ENCODE measurements at places on chromosomes 6 and 20.

DNA sequence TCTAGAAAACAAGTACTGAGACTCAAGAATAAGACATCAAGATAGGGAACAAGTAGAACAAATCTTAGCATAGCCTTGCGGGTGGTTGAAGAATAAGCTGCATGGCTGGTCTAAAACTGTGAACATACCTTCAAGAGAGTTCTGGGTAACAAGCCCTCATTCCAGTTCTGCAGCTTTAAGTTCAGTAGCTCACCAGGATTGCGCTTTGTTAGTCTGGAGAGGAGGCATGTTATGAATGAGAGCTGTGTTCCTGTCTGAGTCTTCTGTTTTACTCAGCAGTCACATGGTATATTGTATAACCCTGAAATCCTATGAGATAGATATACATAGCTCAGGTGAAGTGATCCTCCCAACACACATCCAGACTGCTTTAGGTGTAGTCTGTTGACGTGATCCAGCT is 406.6 kb upstream of the IRAK1BP1 start:
- no peak for DNase-seq

GRCh38 chr6:18126121-18126520 is 3.6 kb upstream of the NHLRC1 start:
- DNase-seq, result no peak

- peak; percentile 35 for DNase-seq
These were observed 258.7 kb downstream of the LRFN2 start for GRCh38 chr6:40328386-40328985.

DNA sequence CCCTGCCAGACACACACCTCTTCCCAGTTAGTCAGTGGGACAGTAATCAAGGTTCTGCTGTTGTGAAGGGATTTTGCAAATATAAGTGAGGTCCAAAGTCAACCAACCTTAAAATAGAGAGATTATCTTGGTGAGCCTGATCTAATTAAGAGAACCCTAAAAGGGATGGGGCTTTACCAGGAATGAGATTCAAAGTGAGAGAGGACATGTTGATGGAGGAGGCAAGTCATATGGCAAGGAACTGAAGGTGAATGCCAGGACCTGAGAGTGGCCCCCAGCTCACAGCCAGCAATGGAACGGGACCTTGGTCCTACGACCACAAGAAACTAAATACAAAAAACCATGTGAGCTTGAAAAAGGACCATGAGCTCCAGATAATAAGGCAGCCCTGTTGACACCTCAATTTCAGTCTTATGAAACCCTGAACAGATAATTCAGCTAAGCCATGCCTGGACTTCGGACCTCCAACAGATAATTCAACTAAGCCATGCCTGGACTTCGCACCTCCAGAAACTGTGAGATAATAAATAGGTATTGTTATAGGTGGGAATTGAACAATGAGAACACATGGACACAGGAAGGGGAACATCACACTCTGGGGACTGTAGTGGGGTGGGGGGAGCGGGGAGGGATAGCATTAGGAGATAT is 253.4 kb downstream of the GMPR start:
- DNase-seq, result no peak

GRCh38 chr6:80720824-80721223 is 614.4 kb downstream of the BCKDHB start:
- no peak for DNase-seq

- DNase-seq, result no peak
These were observed 72.1 kb downstream of the TRAM2 start for GRCh38 chr6:52504782-52505136.

- no peak for DNase-seq
These were observed 27.8 kb downstream of the CLIC5 start for GRCh38 chr6:45987856-45988255.

- DNase-seq, result no peak
These were observed 103.8 kb downstream of the DST start for GRCh38 chr6:56538851-56539250.

GRCh38 chr6:22784601-22785410 is 215.4 kb downstream of the HDGFL1 start:
- DNase-seq, result no peak

DNA sequence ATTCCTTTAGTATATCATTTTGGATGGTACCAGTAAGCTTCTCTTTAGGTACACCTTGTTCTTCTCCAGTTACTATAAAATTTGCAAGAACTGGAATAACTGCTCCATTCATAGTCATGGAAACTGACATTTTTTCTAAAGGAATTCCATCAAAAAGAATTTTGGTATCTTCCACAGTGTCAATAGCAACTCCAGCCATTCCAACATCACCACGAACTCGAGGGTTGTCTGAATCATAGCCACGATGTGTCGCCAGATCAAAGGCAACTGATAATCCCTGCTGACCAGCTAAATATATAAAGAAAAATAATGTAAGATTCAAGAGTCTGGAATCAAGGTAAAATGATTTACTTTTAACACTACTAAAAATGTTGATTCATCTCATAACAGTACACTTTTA is 5.3 kb downstream of the MMUT start:
- no peak for DNase-seq

- DNase-seq, result no peak
These were observed 1.7 kb downstream of the BNIP5 start for GRCh38 chr6:36334832-36335459.

DNA sequence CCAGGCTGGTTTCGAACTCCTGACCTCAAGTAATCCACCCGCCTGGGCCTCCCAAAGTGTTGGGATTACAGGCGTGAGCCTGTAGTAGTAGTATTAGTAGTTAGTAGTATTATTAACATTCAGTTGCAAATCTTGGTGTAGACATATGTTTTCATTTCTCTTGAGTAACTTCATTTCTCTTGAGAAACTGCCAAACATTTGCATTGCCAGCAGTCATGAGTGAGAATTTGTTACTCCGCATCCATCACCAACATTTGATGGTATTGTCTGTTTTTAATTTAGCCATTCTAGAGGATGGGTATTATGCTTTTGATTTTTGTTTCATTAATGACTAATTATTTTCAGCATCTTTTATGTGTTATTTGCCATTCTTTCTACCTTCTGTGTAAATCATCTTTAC is 1.5 kb upstream of the ERVFRD-1 start:
- no peak for DNase-seq

- no peak for DNase-seq
These were observed 69.0 kb upstream of the TENT5A start for GRCh38 chr6:81821449-81821848.

DNA sequence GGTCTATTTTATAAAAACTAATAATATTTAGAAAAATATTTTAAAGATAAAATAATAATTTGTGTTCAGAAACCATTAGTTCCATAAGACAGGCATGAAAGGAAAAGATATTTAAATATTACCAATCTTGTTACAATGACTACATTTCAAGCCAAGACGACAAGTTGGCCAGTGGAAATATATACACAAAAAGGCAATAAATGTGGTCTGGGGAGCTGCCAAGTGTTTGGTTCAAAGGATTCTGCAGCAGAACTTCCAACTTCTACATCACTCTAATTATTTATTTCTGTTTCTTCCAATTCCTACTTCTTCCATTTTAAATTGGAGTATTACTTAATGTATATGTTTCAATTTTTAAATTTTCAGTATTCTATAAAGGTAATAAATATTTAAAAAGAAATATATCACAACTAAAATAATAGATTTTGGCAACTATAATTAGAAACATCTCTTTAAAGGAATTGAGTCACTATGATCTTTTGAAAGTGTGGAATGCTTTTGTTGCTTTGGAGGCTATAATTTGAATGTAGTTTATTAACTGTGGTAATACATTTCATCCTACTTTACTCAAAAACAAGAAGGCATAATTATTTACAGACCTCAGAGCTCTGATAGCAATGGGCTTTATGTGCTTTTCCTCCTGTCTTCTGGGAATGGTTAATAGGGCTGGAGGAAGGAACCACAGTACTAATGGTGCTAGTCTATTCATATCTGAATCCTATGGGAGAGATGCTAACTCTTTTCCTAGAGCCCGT is 129.7 kb upstream of the FAM184A start:
- DNase-seq, result no peak
